ENCODE measurements at places on chromosomes 1 and 21.

DNA sequence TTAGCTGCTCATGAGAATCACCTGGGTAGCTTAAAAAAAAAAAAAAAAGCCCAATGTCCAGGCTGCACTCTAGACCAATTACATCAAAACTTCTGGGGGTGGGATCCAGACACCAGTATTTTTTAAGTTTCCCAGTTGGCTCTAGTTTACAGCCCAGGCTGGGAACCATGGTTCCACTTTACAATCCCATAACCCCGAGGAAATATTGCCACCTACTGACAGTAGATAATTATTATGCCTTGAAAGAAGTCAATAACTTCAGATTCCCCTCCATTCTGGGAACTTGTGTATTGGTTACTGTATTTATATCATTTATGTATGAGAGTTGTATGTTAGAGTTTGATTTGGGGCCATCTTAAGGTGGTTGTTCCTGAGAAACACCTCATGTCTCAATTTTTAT is 100.2 kb downstream of the SPATA46 start:
- DNase-seq: peak; percentile 23

GRCh38 chr1:41479000-41479807 is 5.3 kb downstream of the EDN2 start:
- no peak for DNase-seq

GRCh38 chr1:3454811-3455618 is 550 bp downstream of the ARHGEF16 start:
- no peak for DNase-seq

DNA sequence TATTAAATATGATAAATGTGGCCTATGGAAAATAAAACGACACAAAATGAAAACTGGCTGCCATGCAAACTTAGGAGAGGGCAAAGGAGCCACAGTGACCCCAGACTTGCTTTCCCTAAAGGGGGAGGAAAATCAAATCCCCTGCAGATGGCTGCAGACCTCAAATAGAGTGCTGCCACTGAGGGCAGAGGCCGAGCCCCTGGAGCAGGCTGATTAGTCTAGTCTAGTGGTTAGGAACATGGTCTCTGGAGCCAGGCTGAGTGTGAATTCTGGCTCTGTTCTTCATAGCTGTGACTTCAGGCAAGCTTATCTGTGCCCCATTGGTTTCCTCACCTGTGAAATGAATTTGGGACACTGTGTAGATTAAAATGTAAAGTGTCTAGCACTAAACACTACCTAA is 60.8 kb downstream of the ITPKB start:
- no peak for DNase-seq

DNA sequence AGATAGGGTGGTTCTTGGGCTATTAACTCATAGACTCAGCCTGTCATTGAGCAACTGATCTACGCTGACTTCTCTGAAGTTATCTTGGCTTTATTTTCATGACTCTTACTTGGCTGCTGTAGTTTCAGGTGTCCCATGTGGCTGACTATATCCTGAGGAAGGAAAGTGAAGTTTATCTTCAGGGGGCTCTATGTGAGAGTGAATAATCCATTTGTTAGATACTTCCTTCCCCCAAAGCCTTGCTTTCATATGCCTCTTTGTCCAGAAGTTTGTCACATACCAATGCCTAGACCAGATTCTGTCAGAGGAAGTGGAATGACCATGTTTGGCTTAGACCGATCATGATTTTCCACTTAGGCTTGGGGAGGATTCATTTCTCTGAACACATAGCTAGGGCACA is 27.9 kb upstream of the C1orf87 start:
- no peak for DNase-seq

All from GM12865 (cell line).